NCI-H82 (cell line): ENCODE measurements at places on chromosomes 2 and 18.

DNA sequence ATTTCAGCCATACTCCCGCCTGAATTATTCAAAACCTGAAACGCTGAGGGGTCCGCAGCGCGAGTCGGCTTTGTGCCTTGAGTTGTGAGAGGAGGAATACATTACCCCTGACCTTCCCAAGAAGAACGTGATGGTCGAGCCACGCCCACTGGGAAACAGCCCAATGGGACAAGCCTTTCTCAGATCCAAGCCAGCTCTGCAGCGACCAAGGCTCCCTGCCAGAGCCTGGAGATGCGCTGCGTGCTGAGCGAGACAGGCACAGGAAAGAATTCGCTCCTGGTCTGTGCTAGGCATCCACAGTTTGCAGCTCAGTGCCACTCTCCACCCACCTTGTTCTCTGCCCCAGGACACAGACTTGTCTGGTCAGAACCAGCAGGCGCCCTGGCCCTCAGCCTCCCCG, 74.1 kb upstream of the GLI2 start:
- DNase-seq, result peak; percentile 83

GRCh38 chr18:58097121-58097906, 53.3 kb downstream of the NEDD4L start:
- DNase-seq, result no peak

DNA sequence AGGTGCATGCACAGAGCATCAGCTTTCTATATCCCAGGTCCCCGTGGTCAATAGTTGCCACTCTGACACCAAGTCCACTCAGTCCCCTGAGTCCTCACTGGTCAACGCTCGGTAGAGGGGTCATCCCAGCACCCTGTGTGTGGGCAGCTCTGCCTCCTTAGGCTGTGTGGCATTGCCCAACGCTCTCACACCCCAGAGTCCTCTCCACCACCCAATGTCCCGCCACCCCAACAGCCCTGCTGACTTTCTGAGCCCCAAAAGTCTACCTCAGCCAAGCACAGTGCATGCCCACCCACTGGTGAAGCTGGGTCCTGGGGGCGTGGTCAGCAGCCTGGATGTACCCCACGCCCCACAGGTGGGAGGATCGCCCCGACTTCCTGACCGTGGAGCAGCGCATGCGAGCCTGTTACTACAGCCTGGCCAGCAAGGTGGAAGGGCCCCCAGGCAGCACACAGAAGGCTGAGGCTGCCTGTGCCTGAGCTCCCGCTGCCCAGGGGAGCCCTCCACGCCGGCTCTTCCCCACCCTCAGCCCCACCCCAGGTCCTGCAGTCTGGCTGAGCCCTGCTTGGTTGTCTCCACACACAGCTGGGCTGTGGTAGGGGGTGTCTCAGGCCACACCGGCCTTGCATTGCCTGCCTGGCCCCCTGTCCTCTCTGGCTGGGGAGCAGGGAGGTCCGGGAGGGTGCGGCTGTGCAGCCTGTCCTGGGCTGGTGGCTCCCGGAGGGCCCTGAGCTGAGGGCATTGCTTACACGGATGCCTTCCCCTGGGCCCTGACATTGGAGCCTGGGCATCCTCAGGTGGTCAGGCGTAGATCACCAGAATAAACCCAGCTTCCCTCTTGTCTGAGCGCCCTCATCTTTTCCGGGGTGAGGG, 25.9 kb downstream of the ZAP70 start:
- DNase-seq, result no peak

DNA sequence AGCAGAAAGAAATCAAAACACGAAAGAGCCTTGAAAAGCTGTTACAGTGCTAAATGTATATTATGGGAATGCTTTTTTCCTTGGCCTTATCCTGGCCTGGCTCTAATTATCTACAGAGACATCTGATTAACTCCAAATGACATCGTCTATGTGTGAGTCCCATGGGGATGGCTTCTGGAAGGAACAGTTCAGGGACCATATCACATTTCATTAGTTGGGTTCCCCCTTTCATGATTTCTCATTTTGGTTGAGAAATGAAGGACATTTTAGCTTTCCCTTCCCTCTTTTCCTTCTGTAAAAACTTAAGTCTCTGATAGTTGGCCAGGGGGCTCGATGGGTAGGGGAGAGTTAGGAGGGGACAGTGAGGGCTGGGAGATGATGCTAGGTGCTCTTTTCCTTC, 116.7 kb downstream of the PRKCE start:
- no peak for DNase-seq

- DNase-seq, result no peak
Measured at GRCh38 chr18:60174832-60175231, 197.7 kb downstream of the MC4R start.

DNA sequence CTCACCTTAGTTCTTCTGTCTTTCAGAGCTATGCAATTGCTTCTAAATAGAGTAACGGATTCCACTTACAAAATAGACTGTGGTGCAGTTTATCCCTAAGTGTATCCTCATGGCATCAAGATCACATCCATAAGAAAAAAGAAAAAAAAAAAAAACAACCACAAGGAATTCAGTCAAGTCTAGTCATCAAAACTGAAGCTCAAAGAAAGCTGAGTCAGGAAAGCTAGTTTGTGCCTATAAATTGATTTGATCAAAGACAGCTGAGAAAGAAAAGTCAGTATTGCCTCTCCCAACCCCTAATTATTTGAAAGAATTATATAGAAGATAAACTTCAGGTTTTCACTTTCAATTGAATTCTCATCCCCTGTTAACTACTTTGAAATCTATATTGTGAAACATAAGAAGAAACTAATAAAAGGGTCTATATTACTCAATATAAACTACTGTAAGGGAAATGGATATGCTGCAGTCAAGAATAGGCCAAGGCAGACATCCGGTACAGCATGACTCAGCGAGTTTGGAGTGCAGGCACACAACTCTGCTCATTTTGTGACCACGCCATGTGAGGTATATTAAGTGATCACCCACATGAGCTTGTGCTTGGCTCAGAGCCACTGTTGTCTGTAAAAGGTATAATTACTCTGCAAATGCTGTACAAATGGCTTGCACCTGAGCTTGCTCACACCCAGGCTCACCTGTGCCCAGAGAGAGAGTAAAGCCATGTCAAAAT, 568.1 kb upstream of the CRIM1 start:
- DNase-seq, result no peak

DNA sequence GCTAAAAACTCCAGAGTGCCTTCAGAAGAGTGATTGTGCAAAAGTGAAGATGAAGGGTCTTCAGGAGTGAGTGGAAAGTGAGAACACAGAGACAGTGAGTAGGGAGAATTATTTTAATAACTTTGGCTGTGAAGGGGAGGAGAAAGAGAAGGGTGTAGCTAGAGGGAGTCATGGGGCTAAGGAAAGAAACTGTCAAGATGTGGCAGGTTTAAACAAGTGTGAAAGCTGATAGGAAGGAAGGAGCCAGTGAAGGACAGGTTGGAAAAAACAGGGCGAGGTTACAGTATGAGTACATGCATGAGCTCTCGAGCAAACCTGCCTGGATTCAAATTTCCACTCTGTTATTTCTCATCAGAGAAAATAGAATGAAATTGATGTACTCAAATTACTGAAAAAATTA, 17.8 kb downstream of the IL1F10 start:
- no peak for DNase-seq

DNA sequence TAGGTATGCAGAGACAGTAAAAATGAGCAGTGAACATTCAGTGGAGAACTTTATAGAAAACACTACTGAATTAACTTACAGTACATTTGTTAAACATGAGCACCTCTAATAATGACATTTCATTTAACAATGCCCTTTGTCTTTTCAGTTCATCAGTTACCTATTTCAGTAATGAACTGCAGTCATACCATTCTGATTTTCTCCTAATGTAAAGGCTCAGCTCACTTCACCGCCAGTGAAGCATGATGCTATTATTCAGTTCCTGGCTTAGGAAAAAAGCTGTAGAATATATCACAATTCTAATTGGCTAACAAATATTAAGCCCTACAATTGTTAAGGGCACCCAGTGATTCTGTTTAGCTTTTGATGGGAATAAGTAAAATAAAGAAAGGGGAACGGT, 37.1 kb upstream of the CCDC93 start:
- DNase-seq, result no peak

- DNase-seq, result no peak
Measured at GRCh38 chr2:229137639-229138038, 133.4 kb downstream of the PID1 start.

DNA sequence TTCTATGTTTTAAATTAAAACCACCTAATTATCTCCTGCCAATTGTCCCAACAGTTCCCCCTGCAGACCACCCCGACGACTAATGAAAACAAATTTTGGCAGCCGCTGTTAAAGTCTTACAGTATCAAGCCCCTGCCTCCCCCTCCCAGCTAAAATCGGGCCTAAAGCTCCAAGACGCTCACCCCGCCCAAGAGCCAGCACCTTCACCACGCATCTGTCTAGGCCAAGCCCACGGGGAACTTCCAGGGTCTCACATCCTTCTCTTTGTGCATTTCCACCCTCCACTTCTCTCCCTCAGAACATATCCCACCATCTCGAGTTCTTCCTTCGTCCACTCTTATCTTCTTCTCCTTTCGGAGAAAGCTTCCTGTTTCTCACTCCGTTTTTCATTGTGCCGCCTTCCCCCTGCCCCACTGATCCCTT, 445 bp downstream of the PRPF40A start:
- peak; percentile 75 for DNase-seq

- DNase-seq, result no peak
Measured at GRCh38 chr2:73383036-73383435, 2.6 kb upstream of the ALMS1 start.

- DNase-seq, result no peak
Measured at GRCh38 chr2:119241205-119241532, 17.5 kb downstream of the STEAP3 start.

DNA sequence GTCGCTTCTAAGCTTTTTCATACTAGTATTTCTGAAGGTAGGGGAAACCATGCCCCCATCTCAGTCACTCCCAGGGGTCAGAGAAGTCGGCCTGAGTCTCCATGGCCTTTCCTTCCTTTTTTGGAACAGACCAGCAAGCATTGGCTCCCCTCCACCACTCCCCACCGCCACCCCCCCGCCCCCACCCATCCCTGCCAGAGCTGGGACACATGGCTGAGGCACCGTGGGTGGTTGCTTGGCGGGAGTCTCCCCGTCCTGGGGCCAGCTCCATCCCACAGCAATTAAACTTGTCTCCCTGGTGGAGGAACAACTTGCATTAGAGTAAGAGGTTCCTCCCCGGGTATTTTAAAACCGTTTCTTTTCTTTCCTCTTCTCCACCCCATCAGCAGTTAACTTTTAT, 100.8 kb upstream of the TFPI start:
- DNase-seq, result no peak

DNA sequence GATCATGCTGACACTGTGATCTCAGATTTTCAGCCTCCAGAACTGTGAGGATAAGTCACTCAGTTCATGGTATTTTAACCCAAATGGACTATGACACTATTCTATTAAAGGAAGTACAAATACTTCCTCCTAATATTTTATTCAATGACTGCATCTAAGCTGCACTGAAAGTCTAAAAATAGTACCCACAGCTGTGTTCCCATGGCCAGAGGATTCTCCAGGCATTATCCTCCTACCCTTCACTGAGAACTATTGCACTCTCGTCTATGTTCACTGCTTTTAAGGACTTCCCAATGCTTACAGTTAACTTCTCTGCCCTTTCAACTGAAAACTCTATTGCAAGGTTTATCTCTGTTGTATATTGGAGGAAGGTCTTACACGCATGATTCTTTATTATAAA, 15.2 kb downstream of the LRATD1 start:
- DNase-seq, result no peak

GRCh38 chr2:180933332-180933731, 47.1 kb upstream of the UBE2E3 start:
- no peak for DNase-seq

DNA sequence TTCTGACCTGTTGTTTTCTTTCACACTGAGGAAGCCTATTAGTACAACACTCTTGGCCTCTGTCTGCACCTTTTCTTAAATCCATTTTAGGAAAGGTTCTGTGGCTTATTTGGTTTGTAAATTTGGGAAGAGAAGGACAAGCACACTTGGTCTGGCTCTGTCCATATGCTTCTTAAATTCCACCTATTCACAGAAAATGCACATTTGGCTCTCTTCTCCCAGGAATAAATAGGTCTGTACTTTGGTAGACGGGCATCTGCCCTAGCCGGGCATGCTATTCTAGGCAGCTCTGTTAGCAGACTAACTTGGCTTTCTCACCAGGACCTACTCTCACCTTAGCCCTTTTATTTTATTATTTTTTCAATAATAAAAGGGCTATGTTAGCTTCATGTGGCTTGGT, 1211.8 kb upstream of the SLC39A10 start:
- no peak for DNase-seq

GRCh38 chr2:139031722-139032121, 251.5 kb upstream of the NXPH2 start:
- peak; percentile 78 for DNase-seq

GRCh38 chr2:238117199-238118154, 17.3 kb downstream of the ESPNL start:
- DNase-seq, result no peak

- DNase-seq, result no peak
Measured at GRCh38 chr2:202542142-202542541, 92.6 kb upstream of the FAM117B start.

DNA sequence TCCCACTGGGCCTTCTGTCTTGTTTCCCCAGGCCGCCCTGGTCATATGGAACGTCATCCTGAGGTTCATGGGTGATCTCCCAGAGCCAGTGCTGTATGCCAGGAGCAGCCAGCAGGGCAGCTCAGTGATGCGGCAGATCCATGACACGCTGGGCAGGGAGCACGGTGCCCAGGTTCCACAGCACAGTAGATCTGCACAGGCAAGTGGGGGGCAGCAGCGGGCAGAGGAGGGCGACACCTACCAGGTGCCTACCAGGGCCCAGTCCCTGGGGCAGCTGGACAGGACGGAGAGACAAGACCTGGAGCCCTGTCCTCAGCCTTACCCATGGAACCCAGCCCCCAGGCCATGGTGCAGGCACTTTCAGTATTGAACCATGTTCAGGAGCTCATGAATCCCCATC, 36.1 kb upstream of the GPR17 start:
- no peak for DNase-seq

- DNase-seq, result peak; percentile 98
Measured at GRCh38 chr2:88329815-88330603, 122.5 kb downstream of the FOXI3 start.

DNA sequence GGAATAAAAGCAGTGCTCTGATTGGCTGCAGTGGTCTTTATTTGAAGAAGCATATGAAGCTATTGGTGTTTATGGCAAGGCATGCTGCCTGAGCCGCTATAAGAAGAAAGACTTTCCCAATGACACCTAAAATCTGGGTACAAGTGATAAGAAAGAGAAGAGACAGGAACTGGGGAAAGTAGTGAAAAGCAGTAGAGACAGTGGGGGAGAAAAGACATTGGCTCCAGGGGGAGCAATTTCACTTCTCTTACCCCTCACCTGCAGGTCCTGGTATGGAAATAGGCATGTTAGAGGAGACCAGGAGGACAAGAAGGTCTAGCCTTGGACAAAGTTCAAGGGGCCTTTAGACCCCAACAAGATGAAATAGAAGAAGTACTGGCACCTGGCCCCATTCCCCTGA, 47.1 kb downstream of the PLCL1 start:
- peak; percentile 51 for DNase-seq

- DNase-seq, result no peak
Measured at GRCh38 chr2:132621131-132621875, 48.7 kb downstream of the LYPD1 start.
